GM04504 (cell line): ENCODE measurements at places on chromosomes 12 and 14.
A peak's percentile ranks its signal among the peaks of the same experiment; 100 is the strongest.

- no peak for DNase-seq
These were observed 755 bp downstream of the SETD1B start for GRCh38 chr12:121804417-121805111.

DNA sequence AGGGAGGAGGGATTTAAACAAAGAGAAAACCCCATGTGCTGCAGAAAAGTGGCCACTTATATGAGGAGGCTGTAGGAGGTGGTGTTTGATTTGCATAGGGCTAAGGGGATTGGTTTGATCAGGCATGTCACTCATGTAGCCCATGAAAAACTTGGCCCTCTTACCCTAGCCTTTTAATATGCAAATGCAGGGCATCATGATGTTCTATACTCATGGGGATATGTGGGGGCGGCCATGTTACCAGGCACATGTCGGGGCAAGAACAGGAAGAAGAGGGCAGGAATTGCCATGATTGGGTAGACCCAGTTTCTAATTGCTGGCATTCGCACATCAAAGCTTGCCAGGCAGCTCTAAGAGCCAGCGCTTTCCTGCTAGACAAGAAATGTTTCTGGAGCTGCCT is 28.8 kb downstream of the KLRK1 start:
- DNase-seq: no peak

DNA sequence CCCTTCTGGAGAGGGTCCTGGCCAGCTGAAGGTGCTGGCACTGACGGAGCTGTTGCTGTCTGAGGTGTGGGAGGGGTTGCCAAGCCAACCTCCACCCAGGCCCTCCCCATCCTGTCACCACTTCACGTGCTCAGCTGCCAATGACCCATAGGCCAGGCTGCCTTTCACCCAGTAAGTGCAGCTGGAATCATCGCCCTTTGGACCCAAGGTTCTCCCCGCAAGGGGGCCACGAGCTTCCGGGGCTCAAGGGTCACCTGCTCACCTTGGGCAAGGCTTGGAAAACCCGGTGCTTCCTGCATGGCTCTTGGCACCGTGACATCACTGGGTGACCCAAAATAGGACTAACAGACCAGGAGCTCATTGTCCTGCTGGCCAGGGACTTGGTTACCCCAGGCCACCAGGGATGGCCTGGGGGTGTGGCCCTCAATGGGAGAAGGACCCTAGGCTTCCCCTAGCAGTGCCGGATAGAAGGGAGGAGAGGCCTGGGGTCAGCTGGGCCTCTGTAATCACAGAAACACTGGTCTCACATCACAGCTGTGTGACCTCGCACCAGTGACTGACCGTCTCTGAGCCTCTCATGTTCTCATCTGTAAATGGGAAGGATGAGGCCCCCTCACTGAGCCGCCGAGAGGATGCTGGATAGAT is 51.3 kb downstream of the CCDC85C start:
- no peak for DNase-seq

- DNase-seq: peak; percentile 28
These were observed 91.6 kb downstream of the DHRS2 start for GRCh38 chr14:23727566-23728335.

- DNase-seq: no peak
These were observed 80.1 kb downstream of the C12orf42 start for GRCh38 chr12:103415681-103416080.

DNA sequence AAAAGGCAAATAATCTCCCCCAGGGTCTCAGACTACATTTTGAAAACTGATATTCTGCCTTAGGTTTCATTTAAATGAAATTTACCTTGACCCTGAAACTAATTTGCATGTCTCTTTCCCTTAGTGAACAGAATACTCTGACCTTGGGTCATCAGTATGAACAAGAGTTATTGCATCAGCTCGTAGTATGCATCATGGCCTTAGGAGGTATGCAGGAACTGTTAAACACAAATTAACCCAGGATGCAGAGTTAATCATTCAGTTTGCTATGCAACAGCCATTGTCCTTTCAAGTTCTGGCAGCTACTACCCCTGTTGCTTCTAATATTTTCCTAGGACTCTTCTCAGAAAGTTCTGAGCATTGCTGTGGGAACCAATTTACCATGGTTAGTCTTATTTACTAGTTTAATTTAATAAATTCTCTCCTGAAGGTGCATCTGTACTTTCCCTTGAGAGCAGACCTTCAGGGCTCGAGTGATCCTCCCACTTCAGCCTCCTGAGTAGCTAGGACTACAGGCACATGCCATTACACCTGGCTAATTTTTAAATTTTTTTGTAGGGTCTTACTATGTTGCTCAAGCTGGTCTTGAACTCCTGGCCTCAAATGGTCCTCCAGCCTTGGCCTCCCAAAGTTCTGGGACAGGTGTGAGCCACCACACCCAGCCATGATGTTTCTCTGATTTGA is 126.7 kb downstream of the TTC6 start:
- DNase-seq: no peak

DNA sequence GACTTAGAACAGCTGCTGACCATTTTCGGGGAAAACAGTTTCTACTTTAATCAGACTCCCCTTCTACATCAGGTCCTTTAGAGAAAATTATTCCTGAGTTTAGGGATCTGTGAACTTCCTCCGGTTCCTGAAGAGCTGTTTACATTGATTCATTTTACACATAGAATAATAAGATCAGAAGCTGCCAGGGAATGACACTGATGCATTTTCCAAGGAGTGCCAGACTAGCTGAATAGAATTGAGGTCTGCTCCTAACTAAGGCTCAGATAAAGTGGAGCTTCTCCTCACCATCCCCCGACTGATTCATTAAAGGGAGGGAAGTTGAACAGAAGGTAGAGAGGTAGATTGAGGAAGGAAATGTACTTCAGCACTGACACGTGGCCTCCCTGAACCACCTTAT is 41.9 kb upstream of the PSMA6 start:
- no peak for DNase-seq

GRCh38 chr14:58639842-58640484 is 2.2 kb downstream of the DACT1 start:
- peak; percentile 79 for DNase-seq

DNA sequence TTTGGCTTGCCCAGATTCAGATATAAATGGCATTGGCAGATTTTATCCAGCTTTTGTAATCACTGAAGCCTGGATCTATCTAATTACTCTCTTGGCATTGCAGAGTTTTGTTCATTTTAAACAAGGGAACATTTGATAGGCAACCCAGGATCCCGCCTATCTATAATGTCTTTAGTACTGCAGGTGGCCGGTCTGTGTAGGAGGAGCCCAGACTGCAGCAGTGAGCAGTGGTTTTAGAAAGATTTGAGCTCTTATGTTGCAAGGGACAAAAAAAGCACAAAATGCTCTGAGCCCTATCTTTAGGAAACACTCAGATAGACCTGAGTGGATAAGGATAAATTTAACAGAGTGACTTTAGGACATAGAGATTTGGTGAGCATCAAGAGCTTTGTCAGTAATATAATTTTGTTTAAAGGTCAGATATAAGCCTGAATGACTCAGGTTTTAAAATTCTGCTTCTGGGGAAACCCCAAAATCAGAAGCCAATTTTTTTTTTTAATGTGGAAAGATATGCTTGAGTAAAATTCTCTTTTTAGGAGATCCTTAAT is 165.5 kb downstream of the SLC5A8 start:
- DNase-seq: no peak

DNA sequence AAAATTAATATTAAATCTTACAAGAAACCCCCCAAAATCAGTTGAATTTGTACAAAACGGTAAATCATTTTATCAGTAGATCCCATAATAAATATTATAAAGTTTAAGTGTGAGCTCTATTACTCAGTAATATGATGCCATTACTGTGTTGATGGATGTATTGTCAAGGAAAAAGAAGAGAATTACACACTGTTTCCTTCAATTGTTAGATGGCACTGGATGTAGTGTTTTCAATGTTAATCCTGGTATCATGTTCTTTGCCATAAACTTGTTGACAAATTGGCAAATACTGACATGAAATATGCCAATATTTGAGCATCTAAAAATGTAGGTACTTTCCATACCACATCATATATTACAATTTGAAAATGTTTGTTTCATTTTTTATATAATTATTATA is 101.6 kb downstream of the NTS start:
- no peak for DNase-seq

DNA sequence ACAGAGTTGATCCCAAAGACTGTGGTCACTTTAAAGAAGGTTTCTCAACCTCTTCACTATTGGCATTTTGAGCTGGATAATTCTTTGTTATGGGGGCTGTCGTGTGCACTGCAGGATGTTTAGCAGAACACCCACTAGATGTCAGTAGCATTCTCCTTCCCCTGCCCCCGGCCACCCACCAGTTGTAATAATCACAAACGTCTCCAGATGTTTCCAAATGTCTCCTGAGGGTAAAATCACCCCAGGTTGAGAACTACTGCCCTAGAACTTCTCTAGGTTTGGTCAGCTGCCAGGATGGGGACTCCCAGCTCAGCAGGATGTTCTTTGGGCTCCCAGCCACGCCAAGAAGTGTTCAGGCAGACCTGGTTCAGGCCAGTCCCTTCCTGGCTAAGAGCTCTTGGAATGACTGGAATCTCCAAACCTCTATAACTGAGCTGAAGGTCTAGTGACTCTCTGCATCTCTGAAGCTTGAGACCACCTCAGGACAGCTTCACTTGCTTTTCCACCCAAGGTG is 12.5 kb upstream of the AJUBA start:
- no peak for DNase-seq

DNA sequence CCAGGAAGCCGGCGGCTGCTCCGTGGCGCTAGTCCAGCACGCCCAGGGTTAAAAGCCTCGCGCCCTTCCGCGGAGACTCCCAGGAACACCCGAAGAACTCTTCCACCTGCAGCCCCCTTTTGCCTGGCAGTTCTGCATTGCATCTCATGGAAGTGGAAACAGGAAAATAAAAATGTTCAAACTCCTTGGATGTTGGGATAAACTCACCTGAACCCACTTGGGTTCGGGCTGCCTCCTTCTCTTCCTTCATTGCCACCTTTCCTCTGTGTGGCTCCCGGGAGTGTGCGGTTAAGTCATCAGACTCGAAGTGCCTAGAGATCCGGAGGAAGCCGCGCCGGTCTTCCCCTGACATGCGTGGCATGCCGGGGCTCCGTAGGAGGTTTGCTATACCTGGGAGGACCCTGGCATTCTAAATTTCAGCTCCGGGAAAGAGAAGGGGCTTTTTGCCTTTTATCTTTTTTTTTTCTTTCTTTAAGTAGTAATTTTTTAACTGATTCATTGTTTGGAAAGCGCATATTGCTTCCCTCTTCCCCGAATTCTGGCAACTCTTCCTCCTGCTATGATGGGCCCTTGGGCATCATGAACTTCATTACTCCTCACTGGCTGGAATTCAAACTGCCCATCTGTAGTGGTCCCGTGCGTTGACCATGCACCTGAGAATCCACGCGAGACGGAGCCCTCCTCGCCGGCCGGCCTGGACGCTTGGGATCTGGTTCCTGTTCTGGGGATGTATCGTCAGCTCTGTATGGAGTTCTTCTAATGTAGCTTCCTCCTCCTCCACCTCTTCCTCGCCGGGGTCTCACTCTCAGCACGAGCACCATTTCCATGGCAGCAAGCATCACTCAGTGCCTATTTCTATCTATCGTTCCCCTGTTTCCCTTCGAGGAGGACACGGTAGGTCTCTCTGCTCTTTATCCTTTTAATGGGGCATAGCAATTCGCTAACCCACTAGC is 931.4 kb downstream of the DIO2 start:
- no peak for DNase-seq

DNA sequence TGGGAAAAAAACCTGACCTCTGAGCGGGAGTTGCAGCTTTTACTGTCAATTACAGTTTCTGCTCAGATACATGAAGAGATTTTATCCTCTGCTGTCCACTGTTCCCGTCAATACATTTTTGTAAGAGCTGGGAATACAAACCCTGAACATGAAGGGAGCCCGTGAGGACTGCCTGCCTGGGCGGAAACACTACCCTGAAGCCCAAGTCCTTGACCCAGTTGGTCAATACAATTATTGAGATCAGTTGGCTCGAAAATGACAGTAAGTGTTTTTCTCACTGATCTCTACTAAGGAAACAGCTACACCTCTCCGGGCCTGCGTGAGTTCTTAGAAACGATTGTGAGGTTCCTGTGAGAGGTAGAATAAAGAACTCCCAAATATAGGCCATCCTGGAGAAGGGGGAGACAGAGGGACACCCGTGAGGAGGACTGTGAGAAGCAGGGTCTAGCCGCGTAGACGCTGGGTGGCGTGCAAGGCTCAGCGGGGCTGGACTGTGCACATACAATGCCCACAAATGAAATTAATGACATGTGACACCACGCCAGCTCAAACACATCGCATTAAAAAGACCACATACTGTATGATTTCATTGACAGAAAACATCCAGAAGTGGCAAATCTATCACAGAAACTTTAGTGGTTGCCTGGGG is 509.5 kb downstream of the TMEM132D start:
- DNase-seq: no peak

DNA sequence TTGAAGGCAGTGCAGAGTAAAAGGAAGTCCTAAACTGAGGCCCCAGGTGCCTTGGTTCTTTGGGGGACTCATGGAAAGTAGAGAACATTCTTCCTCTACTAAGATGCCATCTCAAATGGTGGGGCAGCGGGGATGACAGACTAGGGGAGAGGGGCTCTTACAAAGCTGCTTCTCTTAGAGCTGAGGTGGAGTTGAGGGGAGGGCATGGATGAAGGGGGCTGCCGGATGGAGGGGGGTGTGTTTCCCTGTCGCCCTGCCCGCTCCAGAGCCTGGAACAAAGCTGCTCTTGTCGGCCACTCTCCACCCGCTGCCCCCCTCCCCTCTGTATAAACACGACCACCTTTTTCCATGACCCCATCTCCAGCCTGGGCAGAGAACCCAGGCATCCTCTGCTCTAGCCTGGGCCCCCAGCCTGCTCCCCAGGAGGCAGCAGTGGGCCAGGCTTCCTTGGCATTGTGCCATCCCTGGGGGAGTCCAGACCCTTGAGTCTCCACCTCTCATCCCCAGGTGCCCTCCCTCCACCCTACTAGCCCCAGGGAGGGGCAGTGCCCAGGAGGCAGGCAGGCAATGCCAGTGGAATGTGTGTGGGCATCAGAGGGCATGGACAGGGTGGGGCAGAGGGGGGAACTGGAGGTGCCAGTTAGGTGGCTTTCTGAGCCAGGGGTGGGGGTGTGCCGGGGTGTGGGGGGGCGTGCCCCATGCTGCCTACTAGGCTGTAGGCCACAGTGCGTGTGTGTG is 1.7 kb downstream of the RARG start:
- DNase-seq: no peak

GRCh38 chr12:132956011-132956788 is at the start of gene ZNF605:
TSS of gene ZNF605 (minus strand) at chr12:132956306. CDS start at chr12:132945635, 10,671 bp downstream.
- DNase-seq: peak; percentile 72

DNA sequence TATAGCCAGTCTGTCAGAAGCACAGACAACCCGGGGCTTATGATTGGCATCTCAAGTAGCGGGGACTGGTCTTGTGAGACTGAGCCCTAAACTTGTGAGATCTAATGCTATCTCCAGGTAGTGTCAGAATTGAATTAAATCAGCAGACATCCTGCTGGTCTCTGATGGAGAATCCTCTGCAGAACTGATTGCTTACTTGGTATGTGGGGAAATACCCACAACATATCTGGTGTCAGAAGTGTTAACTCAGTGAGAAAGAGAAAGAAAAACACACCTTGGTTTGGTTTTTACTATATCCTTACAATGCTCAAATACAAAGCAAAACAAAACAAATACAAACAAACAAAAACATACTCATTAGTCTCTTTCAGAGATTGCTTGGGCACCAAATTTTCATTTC is 10.0 kb downstream of the SEL1L start:
- no peak for DNase-seq
